ENCODE measurements at places on chromosomes 1 and 21.
A peak's percentile ranks its signal among the peaks of the same experiment; 100 is the strongest.

GRCh38 chr1:84600796-84601195, 26.6 kb upstream of the CTBS start:
- no peak for DNase-seq

DNA sequence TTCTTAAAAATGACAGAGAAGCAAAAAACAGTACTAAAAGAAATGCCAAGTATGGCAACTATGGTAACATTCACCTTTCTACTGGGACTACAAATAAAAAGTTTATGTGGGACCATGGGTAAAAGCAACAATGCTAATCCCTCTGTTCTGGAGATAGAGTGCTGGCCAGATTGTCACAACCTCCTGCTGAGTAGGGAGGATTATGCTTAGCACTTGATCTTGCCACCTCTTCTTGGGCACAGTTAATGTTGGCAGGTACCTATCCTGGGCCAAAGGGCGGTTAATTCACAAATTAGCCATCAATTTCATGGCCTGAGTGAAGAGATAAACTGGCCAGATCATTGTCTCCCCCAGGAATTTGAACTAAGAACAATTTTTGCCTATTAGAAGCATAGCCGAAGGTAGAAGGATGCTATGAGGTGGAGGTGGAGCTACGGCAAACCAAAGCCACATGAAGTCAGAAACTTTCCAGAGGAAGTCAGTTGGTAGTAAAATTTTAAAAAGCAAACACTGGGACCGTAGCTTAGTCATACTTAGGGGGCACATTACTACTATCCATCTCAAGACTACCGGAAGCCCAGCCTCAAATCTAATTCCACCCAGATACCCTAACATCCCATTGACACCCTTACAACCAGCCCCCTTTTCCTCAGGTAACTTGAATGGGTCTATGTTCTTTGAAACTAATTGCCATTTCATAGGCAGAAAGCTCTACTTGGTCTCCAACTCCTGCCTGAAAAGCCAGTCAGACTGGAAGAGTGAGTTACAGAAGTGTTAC, 2.7 kb downstream of the SCYL3 start:
- DNase-seq: no peak

DNA sequence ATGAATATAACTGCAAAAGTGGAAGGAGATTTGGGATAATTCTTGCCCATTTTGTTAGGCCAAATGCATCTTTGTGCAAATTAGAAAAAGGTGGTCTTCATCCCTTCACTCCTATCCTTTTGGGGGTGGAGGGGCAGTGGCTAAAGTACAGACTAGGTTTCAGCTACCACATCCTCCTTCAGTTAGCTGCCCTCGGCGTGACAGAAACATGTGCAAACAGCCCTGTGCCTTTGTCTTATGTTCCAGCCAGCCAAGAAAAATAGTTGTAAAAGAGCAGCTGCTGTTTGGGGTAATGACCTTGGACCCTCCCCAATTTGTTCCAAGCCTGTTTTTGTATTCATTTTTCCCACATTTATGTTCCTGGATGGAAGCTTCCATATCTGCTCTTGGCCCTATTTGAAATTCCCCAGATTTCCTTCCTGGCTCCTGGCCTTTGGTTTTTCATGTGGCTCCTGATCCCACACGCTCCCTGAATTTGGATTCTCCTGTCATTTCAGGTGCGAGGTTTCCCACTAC, 8.3 kb upstream of the LGALS8 start:
- no peak for DNase-seq

- no peak for DNase-seq
These were observed 119.1 kb downstream of the USP25 start for GRCh38 chr21:15848634-15849560.

- DNase-seq: no peak
These were observed 147.6 kb upstream of the CAMK1G start for GRCh38 chr1:209435654-209436566.

- no peak for DNase-seq
These were observed 233.6 kb upstream of the FMN2 start for GRCh38 chr1:239858057-239858456.

DNA sequence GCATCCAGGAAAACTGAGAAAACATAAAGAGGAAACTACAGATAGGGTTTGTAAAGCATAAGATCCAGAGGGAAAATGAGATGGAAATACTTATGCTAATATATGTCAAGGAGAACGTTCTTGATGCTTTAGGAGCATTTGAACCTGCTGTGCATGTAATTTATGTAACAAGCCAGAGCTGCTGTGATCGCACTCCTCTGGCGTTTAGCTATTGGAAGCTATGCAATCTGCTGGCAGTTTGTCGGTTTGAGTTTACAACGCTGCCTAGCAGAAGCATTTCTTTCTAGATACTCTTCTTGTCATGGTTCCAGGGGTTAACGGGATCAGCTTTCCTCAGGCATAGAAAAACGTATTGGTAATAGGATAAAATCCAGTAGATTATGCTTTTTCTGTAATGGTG, 182.7 kb downstream of the KCNH1 start:
- DNase-seq: no peak

DNA sequence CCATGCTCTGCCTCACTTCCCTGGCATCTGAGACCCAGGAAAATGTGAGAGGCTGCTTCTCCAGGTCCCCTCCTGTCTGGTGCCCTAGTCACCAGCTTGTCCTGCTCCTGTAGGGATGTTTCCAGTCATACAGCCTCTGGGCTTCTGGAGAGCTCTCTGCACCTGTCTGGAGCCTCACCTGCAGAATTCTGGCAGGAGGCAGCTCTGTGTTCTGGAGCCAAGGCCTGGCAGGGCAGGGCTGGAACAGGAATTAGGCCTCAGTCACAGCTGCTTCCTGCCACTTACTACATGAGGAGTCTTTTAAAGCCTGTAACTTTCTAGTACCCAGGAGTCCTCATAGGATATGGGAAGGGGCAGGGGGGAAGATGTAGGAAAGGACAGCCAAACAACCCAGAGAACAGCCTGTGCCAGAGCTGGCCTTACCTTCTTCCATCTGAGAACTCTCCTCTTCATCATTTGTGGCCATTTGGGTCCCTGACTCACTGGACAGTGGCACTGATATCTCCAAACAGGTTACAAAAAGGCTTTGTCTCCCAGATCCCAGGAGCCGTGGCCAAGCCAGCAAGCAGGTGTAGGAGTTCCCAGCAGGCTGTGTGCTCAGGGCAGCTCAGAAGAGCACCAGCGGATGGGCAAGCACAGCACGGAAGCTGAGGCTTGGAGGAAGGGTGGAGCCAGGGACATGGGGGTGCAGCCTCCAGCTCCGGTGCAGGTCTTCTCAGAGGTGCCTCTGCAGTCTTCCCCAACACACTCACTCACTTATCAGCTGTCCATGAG, 31.4 kb upstream of the ARTN start:
- no peak for DNase-seq

DNA sequence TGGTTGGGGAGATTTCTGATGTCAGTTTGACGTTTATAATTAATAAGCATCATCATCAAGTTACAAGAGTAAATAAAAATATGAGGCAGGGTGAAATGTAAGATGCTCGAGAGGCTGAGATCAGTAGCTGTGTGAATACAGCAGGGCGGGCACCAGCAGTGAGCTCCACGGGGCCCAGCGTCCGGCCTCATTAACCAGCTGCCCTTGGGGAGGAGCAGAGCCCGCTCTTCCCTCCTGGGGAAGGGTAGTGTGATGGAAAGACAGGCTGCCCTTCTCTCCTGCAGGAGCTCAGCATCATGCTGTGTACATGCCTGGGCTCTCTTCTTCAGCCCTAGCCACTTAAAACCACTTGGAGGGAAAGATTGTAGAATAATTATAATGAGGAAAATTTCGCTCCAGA, 23.4 kb downstream of the PDE9A start:
- no peak for DNase-seq

- no peak for DNase-seq
These were observed 58.1 kb downstream of the PRKCZ start for GRCh38 chr1:2108213-2108876.

DNA sequence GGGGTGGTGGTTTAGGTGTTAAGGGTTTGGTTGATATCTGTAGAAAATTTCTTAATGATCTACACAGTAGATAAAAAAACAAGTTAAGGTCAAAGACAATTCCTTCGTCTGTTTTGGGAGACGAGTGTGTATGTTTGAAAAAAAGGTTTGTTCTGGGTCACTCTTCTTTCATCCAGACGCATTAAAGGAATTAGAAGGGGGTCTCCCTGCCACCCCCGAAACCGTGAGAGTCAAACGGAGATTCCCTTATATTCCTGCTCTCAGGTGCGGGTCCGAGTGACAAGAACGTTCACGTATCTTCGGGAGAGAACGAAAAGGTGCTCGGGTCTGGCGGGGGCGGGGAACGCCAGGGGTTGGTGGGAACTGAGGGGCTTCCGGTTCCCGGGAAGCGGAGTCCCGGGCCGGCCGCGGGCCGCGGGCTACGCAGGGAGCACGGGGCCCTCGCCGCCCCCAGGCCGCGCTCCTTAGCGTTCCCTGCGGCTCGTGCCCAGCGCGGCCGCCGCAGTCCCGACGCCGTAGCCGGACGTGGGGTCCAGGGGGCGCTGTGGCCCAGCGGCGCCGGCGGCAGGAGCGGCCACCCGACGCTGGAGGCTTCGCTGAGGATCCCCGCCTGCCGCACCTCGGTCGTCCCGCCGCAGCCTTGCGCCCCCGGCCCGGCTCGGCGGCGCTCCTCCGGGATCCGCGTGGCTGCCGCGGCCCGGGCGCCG, at the start of gene ZFYVE9:
ZFYVE9 (plus strand) TSS at position 577 of the 707 bp plus-strand sequence. CDS start 91,118 bp downstream, outside the sequence.
- DNase-seq: peak; percentile 51

DNA sequence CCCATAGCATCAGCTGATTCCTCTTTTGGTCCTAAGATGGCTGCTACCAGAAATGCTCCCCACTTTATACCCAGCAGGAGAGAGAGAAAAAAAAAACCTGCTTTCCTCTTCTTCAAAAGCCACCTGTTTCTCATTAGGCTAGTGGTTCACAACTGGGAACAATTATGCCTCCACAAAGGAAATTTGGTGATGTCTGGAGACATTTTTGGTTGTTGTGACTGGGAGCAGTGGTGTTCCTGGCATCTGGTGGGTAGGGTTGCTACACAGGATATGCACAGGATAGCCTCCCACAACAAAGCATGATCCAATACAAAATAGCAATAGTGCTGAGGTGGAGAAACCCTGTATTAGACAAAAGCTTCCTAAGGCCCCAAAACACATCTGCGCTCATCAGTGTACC, 38.5 kb upstream of the SGIP1 start:
- DNase-seq: no peak

DNA sequence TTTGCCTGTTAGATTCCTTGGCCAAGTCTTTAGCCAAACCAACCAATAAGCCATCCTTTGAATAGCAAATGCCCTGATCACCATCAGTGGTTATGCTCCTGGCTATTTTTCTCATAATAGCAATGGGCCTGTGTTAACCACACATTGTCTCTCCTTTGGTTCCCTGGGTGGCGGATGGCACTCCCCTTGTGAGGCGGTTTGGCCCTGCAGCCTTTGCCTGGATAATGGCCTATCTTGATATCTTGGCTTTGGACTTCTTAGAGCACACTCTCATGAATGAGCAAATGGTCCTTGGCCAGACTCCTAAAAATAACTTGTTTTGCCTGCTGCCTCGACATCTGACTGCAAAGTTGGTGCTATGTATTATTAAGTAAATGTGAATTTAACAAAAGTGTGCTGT, 22.4 kb upstream of the ZBTB18 start:
- no peak for DNase-seq

- no peak for DNase-seq
These were observed 4.9 kb upstream of the KIF14 start for GRCh38 chr1:200625381-200625824.

DNA sequence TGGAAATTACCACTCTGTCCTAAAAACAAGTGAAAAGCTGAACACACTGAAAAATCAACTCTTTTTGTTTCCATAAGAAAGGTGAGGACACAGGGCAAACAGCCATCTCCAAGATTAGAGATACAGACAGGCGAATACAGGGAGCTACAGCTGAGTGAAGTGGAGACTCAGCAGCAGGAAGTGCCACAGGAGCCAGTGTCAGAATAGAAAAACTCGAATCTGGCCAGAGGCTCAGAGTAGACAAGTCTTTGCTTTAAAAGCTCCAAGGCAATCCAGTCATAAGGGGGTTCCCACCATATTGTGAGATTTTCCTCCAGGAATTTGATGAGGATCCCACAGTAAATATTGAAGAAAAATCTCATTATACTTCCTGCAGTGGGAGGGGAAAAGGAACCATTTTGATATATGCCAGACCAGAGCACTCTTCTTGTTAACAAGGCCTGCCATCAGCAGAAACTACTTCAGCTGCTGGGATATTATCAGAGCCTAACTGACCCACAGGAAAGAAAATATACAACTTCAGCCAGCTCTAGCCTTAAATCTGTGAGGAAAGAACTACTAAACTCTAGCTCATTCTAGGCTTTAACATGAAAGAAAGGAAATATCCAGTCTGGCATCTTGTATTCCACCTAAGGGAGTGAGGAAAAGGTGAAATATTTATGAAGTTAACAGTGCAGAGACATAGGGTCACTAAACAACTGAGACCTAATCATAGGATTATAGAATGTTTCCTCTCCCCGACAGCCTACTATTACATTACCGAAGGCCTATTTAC, 256.2 kb upstream of the OLFM3 start:
- no peak for DNase-seq

- no peak for DNase-seq
These were observed 19.7 kb upstream of the TMEM52 start for GRCh38 chr1:1938613-1939295.

- DNase-seq: no peak
These were observed 13.1 kb upstream of the SLC1A7 start for GRCh38 chr1:53155534-53155933.

DNA sequence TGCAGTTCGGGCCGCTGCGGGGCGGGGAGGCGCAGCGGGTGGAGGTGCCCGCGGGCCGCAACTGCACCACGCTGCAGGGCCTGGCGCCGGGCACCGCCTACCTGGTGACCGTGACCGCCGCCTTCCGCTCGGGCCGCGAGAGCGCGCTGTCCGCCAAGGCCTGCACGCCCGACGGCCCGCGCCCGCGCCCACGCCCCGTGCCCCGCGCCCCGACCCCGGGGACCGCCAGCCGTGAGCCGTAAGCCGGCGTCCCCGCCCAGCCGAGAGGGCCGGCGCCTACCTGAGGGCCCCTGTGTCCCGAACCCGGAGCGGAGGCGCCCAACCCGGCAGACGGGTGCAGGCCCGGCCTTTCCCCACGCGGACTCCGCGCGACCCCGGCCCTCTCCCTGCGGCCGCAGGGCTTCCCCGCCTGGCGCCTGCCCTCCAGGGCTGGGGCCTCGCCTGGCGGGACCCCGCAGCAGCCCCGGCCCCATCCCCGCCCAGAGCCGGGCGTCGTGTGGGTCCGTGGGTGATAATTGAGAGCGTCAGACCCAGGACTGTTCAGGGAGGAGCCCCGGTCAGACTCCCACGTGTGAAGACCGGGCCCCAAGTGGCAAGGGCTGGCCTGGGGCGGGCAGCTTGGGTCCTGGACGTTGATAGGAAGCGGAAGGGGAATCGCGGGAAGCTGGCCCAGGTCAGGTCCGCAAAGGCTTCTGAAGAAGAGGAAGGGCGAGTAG, 4.2 kb downstream of the VWA1 start:
- DNase-seq: no peak

DNA sequence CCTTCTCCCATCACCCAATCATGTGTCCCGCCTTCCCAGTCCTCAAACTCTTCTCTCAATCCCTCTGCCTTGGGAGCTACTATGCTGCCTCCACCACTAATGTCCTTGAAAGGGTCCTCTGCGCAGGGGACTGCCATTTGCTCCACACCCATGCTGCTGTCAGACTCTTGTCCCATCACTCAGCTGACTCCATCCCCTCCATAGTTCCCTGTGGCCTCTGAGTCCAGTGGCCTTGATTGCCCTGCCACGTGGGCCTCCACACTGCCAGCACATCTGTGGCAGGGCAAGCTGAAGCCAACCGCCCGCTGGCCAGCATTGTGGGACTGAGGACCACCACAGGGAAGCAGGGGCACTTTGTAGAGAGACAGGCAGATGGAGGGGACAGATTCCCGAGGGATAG, 1.3 kb upstream of the TNNT2 start:
- DNase-seq: no peak

Data from stimulated activated CD8-positive, alpha-beta memory T cell treated with anti-CD3 and anti-CD28 coated beads, Interleukin-4, amount 100 ng/mL, for 1 hour (primary cell).